ENCODE measurements at places on chromosomes 6 and 20. TPM values are rescaled to one million over a fixed set of nuclear protein-coding genes. Genes with fewer than 3 reads are reported as not detected.

Gene MACROD2
- total RNA-seq: 67.1 TPM

Gene GABRR1
- total RNA-seq: not detected

Gene HEY2
- total RNA-seq: 5.2 TPM

Gene GMNN
- total RNA-seq: 18.3 TPM

Gene RAE1
- 20.3 TPM for total RNA-seq

Gene C6orf52
- 3.5 TPM for total RNA-seq

Gene CYP39A1
- total RNA-seq: 6.3 TPM

Gene TCP11
- 0.67 TPM for total RNA-seq

Gene HLA-DQA2
- 1.8 TPM for total RNA-seq

DNA sequence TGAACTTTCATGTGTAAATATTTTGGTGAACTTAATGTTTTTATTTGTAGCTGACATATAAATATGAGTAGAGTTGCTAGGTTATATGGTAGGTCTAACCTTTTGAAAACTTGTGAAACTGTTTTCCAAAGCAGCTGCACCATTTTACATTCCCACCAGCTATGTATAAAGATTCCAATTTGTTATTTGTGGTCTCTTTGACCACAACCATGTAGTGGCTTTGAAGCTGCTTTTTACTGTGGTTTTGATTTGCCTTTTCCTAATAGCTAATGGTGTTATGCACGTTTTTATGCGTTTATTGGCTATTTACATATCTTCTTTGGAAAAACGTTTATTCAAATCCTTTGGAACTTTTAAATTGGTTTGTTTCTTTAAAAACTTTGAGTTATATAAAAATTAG, 10.3 kb downstream of the CST3 start:
- no peak for DNase-seq

GRCh38 chr20:3105256-3106137, 21.0 kb upstream of the AVP start:
- DNase-seq: no peak

DNA sequence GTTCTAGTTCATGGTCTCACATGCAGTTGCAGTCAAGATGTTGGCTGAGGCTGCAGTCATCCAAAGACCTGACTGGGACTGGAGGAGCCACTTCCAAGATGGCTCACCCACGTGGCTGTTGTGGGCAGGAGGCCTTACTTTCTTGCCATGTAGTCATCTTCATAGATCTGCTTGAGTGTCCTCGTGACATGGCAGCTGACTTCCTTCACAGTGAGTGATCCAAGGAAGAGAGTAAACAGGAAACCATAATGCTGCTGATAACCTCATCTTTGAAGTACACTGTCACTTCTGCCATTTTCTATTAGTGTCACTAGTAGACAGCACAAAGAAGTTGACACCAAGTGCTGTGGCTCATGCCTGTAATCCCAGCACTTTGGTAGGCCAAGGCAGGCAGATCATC, 40.1 kb upstream of the AKIRIN2 start:
- DNase-seq: peak; percentile 43

DNA sequence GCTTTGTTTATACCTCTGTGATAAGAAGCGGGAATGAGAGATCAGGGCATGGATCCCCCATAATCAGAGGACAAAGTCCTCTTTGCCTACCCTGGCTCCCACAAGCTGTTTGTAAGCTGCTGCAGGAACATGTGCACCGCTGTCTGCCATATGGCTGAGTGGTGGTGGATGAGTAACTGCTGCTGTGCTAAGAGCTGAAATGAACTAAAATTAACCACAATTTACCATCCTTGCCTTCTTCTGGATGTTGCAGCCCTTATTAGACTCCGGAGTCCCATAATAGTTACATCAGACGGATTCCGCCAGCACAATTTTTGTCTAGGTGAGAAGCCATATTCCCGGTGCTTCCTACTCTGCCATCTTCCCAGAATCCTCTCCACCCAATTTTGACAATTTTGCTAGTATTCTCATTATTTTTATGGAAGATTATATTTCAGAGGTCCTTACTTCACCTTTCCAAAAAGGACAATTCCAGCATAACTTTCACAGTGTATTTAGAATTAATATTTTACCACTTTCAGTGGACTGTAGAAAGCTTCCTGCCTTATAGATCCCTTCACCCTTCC, 6.0 kb upstream of the CMTR1 start:
- no peak for DNase-seq

GRCh38 chr20:35437599-35437998, 429 bp downstream of the GDF5 start:
- no peak for DNase-seq

DNA sequence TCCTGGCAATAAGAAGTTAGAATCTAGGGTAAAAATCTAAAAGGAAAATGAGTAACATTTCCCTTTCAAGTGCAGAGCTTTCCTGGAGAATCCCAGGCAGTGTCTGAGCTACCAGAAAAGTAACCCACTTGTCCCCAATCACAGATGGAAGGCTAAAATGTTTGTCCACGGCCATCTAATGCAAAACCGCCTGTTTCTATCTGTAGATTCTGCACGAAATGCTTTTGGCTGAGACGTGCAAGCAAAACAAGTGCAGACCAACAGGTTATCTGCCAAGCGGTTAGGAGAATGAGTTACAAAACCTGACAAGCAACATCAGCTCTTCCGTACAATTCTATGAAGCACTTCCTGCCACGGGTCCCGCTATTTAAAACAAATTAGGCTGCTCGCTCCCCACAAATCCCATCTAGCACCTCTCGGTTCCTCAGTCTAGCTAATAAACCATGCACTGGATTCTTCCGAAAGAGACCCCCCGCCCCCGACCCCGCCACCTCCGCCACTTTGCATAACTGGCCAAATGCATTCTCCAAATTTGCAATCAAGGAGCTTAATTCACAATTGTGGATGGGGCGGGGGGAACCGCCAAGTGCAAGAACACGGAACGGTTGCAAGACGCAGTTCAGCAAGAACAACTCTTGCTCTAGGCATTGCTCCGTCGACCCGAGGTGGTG, 1.4 kb downstream of the ELOVL5 start:
- peak; percentile 52 for DNase-seq

DNA sequence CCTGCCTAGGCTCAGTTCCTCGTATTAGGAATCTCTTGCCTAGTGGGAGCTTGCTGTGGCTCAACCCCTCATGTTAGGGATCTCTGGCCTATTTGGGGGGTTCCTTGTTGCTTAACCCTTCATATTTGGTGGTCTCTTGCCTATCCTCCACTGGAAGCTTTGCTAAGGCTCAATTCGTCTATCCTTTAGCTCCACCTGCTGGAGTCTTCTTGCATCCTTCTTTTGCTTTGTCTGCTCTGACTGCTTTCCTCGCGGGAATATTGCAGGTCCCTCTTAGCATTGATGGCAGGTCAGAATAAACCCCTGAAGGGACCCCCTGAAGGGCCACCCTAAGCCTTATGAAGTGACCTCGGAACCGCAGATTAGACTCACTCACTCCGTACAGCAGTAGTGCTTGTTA, 203.0 kb upstream of the TBX18 start:
- DNase-seq: no peak

- DNase-seq: peak; percentile 46
These were observed 585.6 kb downstream of the DHX35 start for GRCh38 chr20:39547546-39548408.

DNA sequence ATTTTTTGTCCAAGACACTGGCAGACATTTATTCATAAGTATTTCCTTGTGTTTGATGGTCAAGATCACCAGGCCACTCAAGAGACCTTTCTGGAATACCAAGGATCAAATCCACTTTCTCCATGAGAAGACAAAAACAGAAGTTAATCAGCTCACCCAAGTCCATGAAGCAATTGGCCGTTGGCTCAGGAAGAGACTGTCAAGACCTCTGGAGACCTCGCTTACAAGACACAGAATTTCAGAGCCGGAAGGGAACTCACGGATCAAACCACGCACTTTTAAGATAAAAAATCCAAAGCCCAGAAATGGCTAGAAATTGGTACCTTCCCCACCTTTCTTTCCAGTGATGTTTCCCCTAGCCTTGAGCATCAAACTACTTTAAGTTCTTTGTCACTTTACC, 3.3 kb downstream of the TRERF1 start:
- no peak for DNase-seq
